ENCODE measurements at places on chromosomes 3 and 15. TPM values are rescaled to one million over a fixed set of nuclear protein-coding genes. Genes with fewer than 3 reads are reported as not detected.

DNA sequence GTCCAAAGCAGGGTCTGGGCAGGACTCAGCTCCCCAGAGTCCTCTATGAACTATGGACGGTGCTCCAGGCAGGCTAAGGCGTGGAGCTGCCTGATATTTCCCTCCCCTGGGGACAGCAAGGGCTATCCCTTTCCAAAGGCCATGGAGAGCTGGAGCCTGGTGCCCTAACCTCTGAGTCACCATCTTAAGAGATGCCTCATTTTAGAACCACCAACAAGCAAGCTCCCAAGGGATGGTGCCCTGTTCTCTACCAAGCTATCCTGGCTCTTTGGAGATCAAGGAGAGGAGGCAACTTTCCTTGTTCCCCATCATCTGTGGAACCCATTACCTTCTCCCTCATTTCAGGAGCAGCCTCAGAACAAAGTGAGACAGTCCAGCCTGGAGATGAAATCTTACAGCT is 15.7 kb downstream of the STARD5 start:
- no peak for DNase-seq

GRCh38 chr15:41336549-41336948 is 3.9 kb downstream of the NUSAP1 start:
- DNase-seq, result no peak

DNA sequence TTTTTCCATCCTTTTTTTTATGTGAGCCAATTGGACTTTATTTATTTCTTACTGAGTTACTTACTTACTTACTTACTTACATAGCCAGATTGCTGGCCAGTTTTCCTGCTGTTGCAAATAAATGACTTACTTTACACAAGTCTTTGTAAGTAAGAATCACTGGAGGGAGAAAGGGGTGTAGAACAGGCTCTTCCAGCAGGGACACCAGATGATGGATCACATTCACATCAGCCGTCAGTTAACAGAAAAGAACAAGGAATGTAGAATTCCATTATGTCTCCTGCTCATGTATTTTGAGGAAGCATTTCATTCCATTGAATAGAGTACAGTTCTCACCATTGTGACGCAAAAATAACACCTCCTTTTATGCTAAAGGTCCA is 188.6 kb downstream of the FNDC3B start:
- DNase-seq, result no peak

DNA sequence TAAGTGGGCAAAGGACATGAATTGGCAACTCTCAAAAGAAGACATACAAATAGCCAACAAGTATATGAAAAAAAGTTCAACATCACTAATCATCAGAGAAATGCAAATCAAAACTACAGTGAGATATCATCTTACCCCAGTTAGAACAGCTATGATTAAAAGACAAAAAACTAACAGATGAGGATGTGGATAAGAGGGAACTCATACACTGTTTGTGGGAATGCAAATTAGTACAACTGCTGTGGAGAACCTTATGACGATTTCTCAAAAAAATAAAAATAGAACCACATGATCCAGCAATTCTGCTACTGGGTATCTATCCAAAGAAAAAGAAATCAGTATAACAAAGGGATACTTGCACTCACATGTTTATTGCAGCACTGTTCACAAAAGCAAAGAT is 28.6 kb downstream of the NEK10 start:
- no peak for DNase-seq

DNA sequence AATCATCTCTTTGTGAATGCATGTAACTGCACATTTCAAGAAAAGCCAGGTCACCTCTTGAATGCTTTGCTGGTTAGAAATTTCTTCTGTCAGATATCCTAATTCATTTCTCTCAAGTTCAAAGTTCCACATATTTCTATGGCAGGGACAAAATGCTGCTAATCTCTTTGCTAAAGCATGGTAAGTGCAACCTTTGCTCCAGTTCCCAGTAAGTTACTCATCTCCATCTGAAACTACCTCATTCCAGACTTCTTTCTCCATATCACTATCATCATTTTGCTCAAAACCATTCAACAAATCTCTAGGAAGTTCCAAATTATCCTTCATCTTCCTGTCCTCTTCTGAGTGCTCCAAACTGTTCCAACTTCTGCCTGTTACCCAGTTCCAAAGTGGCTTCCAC is 230.6 kb downstream of the ZMAT3 start:
- DNase-seq, result no peak

- peak; percentile 92 for DNase-seq
Measured at GRCh38 chr3:38117748-38118420, 19.0 kb downstream of the ACAA1 start.

GRCh38 chr15:51322621-51323296 is 15.6 kb downstream of the CYP19A1 start:
- no peak for DNase-seq

DNA sequence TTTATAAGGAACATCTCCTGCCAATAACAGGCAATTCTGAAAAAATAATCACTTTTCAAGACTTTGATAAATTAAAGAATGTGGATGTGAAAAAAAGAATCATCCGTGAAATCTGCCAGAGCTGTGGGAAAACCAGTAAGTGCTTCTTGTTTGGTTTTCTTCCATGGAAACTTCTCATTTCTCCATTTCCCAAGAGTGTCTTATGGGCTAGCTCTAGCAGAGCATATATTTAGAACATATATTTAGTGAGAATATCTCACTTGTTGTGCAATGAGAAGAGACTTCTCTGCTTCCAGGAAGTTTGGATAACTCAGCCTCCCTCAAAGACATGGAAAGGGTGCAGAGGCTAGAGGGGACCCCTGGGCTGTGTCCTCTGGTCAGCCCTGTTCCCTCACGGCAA is 49.9 kb downstream of the COL6A5 start:
- DNase-seq, result no peak

DNA sequence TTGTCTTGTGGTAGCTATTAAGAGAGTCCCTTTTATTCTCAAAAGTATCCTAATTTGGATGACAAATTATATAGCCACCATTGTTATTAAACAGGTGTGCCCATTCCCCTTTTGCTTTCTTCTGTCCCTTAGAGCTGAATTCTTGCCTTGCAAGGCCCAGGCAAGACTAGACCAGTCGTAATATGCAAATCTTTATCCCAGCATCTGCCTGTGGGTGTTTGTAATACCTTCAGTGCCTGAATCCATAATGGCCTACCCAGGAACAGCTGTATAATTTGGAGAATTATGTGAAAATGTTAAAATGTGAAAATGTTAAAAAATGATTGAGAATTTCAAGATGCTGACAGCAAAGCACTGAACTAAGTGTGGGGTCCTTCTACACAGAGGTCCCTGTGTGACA is 403.0 kb upstream of the RBMS3 start:
- no peak for DNase-seq

GRCh38 chr15:78225783-78226541 is 8.4 kb downstream of the ACSBG1 start:
- DNase-seq, result no peak

- no peak for DNase-seq
Measured at GRCh38 chr3:104291878-104292277, 1074.8 kb upstream of the ALCAM start.

- peak; percentile 83 for DNase-seq
Measured at GRCh38 chr3:40317061-40317855, 7.8 kb downstream of the EIF1B start.

GRCh38 chr15:70473581-70474370 is 289.6 kb downstream of the UACA start:
- DNase-seq, result no peak

GRCh38 chr3:55854494-55854893 is 367.4 kb upstream of the WNT5A start:
- no peak for DNase-seq

DNA sequence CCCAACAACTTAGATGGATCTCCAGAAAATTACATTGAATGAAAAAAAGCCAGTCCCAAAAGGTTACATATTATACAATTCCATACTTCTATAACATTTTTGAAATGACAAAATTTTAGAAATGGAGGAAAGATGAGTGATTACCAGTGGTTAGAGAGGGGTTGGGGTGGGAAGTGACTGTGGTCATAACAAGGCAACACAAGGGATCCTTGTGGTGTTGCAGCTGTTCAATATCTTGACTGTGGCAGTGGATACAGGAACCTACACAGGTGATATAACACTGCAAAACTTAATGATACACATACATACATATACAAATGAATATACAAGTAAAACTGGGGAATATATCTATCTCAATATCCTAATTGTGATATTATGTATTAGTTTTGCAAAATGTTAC is 9.6 kb downstream of the GOLGB1 start:
- DNase-seq, result no peak

- DNase-seq, result no peak
Measured at GRCh38 chr15:48624700-48625099, 20.8 kb downstream of the FBN1 start.

Gene CAMP
- total RNA-seq, result not detected

Gene ZNF502
- 0.82 TPM for total RNA-seq

Gene TXNRD3
- 1.3 TPM for total RNA-seq

Gene DNASE1L3
- not detected for total RNA-seq

Gene BOC
- 1.9 TPM for total RNA-seq

Gene SNRPA1
- total RNA-seq, result 210 TPM

Gene UNC13C
- not detected for total RNA-seq

Data from activated CD4-positive, alpha-beta T cell treated with anti-CD3 and anti-CD28 coated beads, Interleukin-2, amount 10 ng/mL, durations not matched to agents 24 days and 14 days (primary cell).